ENCODE measurements at places on chromosomes 1 and 21.

DNA sequence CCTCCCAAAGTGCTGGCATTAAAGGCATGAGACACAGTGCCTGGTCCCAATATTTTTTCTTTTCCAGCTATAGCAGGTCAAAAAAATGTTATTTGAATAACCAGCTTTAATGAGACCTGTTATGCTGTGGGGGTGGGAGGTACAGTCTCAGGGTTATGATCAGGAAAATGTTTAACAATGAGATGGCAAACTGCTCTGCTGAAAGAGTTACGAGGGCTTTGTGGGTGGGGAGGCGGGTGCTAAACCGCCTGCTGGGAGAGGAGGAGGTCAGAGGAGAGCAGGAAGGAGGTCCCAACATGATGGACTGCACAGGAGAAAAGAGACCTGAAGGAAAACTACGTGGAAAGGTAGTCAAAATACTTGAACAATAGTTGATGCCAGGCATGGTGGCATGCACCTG lies 126.0 kb upstream of the B3GALT2 start:
- DNase-seq = no peak

- no peak for DNase-seq
Observed at GRCh38 chr1:84847253-84848250, 45.5 kb downstream of the LPAR3 start.

GRCh38 chr21:42135386-42136052 lies 64.4 kb downstream of the UMODL1 start:
- no peak for DNase-seq

GRCh38 chr1:3669421-3669821 lies 17.1 kb downstream of the TP73 start:
- DNase-seq = no peak

GRCh38 chr1:97334454-97334853 lies 586.4 kb downstream of the DPYD start:
- no peak for DNase-seq

DNA sequence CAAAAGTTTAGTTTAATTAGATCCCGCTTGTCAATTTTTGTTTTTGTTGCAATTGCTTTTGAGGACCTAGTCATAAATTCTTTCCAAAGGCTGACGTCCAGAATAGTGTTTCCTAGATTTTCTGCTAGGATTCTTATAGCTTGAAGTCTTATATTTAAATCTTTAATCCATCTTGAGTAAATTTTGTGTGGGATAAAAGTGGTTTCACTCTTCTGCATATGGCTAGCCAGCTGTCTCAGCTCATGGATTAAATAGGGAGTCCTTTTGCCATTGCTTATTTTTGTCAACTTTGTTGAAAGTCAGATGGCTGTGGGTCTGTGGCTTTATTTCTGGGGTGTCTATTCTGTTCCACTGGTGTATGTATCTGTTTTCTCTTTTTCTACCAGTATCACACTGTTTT lies 801.3 kb upstream of the ADGRL4 start:
- no peak for DNase-seq

GRCh38 chr1:30762152-30762929 lies 4.8 kb upstream of the LAPTM5 start:
- no peak for DNase-seq

Measured in HuH-7.5 (cell line).